ENCODE measurements at places on chromosomes 12 and 14.

DNA sequence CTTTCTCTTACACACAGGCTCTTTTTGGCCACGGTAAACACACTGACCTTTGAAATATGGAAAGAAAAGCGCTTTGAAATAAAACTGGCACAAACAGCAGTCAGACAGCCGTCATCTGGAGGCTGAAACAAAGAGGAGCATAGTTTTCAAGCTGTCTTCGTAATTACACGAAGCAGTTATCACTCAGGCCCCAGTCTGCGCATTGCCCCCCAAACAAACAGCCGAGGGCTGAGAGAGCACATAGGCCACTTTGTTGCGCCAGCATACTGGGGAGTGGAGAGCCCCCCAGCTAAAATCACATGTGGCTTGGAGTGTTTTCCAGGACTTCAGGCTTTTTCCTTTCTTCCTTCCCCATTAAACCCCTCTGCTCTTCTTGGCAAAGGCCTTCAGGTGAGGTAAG lies 142.9 kb upstream of the BTG1 start:
- no peak for DNase-seq

DNA sequence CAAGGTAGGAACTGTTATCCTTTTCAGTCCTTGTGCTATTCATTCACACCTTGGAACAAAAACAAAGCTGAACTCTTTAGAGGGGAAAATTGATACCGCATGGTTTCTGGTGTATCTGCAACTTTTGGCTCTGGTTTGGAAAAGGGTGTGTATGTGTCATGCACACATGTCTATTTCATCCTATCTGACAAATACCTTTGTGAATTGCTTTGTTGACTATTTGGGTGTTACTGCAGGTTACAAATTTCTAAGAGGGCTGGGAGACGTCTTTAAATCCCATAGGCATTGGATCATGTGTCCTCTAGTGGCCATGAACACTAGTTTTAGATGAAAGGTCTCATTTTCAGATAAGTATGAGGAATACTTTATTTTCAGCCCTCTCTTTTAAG lies 59.9 kb upstream of the IFNG-AS1 start:
- no peak for DNase-seq

GRCh38 chr12:67424784-67425183 lies 155.6 kb downstream of the CAND1 start:
- peak; percentile 55 for DNase-seq

DNA sequence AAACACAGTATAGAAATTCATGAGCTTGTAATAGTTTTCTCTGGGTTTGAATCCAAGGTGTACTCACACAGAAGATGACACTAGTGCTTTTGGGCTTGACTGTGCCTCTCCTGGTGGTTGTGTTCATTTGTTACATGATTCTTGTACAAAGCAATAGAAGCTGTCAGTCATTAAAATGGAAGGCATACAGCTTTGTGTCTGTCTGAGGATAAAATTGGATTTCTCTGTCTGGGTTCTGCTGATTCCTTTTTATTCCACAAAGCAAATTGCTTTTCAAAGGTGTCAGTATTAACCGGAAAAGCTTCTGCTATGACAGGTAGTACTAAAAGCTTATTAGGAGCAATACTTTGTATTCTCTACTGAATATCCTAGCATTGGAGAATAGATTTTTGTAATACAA lies 361.2 kb downstream of the SLC6A15 start:
- DNase-seq, result no peak

- DNase-seq, result no peak
These were observed 7.8 kb upstream of the VDR start for GRCh38 chr12:47912556-47912955.

GRCh38 chr12:66014818-66015217 lies 115.7 kb downstream of the LLPH start:
- no peak for DNase-seq

GRCh38 chr14:52031781-52032180 lies 37.1 kb downstream of the NID2 start:
- DNase-seq, result no peak

GRCh38 chr14:23528555-23528954 lies 23.0 kb downstream of the ZFHX2 start:
- DNase-seq, result peak; percentile 14

DNA sequence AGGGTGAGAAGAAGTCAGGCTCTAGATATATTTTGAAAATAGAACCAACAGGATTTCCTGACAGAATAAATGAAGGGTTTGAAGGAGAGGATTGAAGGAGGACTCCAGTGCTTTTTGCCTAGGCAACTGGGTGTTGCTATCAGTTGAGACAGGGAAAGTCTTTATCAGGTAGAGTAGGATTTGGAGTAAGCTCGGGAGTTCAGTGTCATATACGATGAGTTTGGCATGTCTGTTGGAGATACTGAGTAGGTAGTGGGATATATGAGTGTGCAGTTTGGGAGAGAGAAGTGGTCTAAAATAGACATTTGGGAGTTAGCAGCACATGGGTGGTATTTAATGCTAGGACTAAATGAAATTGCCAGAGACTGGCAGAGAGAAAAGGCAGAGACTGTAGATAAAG lies 141.2 kb downstream of the SAMD4A start:
- no peak for DNase-seq

GRCh38 chr12:86744547-86745212 lies 488.5 kb upstream of the MGAT4C start:
- DNase-seq, result no peak

DNA sequence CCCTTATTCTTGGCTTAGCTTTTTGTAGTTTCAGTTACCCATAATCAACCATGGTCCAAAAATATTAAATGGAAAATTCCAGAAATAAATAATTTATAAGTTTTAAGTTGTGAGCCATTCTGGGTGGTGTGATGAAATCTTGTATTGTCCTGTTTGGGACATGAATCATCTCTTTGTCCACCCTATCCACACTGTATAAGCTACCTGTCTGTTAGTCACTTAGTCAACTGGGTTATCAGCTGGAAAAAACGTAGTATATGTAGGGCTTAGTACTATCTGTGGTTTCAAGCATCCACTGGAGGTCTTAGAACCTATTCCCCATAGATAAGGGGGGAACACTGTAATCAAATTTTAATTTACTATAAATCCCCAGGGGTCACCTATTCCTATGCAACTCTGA lies 52.7 kb downstream of the NKX2-1 start:
- DNase-seq, result no peak

GRCh38 chr14:30621354-30621939 lies 672 bp upstream of the SCFD1 start:
- peak; percentile 54 for DNase-seq

GRCh38 chr12:4030929-4031702 lies 157.9 kb upstream of the PARP11 start:
- peak; percentile 100 for DNase-seq

GRCh38 chr14:51650716-51651387 lies 858 bp upstream of the FRMD6 start:
- peak; percentile 55 for DNase-seq

DNA sequence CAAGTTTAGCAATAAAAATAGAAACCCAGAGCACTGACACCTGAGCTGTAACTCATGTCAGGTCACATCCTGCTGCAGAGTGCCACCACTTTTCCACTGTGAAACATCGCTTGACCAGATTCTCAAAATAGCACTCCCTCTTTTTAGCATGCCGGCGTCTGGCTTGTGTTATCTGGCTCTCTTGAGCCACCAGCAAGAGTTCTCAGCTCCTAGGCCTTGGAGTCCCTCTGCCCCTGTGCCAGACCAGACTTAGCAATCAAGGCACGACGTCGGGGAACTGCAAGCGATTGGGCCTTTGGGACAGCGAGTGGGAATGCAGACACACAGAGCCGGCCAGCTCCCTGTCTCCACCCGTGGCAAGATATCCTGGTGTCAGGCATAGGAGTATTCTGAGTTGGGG lies 52.5 kb downstream of the SPIC start:
- DNase-seq, result no peak

- DNase-seq, result no peak
These were observed 24.5 kb upstream of the PAWR start for GRCh38 chr12:79715308-79715707.

DNA sequence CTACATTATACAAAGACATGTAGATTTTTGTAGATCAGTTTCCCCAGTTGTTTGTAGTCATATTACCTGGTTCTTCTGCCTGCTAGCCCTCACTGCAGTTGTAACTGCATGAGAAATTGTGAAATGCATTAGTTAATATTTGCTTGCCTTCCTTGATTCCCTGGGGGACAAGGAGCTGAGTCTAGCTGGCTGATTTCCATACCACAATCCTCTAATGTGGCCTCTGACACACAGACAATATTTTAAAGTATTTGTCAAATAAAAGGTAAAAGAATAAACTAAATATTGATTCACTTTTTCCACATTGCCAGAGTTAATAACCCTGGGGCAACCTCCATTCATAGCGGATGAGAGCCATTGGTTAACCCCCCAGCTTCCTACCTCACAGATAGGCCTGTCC lies 128.8 kb upstream of the TMEM132C start:
- no peak for DNase-seq
